Astrocyte of the cerebellum (primary cell): ENCODE measurements at places on chromosomes 7 and 10.

DNA sequence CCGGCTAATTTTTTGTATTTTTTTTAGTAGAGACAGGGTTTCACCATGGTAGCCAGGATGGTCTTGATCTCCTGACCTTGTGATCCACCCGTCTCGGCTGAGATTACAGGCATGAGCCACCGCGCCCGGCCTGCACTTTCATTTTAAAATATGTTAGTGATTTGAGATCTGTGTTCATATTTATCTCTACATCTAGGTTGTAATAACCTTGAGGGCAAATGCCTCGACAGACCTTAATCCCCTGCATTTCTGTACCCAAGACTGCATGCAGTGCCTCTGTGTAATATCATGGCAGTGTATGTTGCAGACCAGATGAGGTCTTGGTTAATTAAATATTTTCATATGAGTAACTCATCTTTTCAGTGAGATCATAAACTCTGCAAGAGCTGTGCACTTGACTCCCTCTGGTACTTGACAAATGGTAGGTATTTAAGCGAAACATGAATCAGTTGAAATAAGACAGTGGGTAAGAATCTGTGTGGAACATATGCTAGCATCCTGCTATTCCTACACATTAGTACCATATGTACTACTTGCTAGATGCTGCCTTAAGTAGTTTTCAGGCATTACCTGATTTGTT is 673.9 kb upstream of the ANKRD30A start:
- no peak for DNase-seq

- DNase-seq: no peak
These were observed 42.7 kb upstream of the CACNB2 start for GRCh38 chr10:18097524-18097923.

- DNase-seq: no peak
These were observed 32.2 kb downstream of the FRMPD2 start for GRCh38 chr10:48242171-48242904.

GRCh38 chr7:24767878-24768569 is 10.8 kb upstream of the GSDME start:
- no peak for DNase-seq

DNA sequence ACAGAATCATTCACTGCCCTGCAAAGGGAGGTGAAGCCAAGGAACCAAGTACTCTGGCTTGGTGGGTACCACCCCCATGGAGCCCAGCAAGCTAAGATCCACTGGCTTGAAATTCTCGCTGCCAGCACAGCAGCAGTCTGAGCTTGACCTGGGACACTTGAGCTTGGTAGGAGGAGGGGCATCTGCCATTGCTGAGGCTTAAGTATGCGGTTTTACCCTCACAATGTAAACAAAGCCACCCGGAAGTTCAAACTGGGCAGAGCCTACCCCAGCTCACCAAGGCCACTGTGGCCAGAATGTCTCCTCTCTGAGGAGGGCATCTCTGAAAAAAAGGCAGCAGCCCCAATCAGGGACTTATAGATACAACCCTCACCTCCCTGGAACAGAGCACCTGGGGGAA is 1050.0 kb upstream of the GHITM start:
- DNase-seq: no peak

DNA sequence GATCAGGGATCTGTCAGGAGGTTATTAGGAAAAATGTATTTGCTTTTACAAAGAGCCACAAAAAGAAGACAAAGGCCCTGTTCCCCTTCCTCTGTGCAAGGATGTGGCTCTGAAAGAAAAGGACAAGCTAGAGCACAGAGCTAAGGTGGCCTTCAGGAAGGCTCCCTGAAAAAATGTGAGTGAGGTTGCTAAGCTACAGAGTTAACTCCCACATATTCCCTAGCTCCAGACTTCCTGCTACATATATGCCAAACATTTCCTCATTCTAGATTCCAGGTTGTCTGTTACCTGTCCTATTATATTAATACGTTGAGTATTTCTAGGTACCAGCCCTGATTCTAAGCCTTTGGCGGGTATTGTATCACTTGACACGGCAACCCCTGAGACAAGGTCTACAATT is 369.0 kb downstream of the PARD3 start:
- DNase-seq: no peak

- DNase-seq: no peak
These were observed 435.2 kb downstream of the PLXNA4 start for GRCh38 chr7:132141109-132141508.

DNA sequence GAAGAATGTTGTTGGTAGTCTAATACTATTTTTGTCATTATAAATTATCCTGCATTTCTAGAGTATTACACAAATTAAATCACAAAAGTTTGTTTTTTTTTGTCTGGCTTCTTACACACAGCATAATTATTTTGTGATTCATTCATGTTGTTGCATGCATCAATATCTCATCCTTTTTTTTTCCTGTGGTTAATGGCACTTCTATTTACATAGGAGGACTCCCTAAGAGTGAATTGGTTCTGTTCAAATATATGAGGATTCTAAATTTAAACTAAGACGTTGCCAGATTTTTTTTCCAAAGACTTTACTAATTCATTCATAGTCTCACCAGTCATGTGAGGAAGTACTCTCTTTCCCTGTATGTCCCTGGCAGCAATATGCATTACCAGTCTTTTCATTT is 303.3 kb downstream of the GPR37 start:
- no peak for DNase-seq

GRCh38 chr10:54691331-54691730 is 109.7 kb downstream of the PCDH15 start:
- DNase-seq: no peak
